ENCODE measurements at places on chromosomes 7 and 10.

GRCh38 chr10:24718031-24718855 lies 5.4 kb downstream of the ARHGAP21 start:
- DNase-seq = no peak

DNA sequence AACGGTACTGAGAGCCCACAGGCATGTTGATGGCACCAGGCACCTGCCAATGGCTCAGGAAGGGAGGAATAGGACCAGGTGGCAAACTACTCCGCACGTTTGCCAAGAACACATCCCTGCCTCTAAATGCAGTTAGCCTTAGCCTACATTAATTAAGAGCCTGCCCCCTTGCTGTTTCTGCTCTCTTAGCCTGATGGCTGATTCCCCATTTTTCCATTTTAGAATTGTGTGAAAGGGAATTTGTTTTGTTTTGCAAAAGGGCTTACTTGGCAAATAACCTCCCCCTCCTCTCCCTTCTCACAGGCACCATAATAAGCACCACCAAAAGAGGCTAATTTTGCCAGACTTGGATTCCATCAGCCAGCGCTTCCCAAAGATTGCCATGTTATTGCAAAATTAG lies 1203.2 kb downstream of the SORCS3 start:
- no peak for DNase-seq

DNA sequence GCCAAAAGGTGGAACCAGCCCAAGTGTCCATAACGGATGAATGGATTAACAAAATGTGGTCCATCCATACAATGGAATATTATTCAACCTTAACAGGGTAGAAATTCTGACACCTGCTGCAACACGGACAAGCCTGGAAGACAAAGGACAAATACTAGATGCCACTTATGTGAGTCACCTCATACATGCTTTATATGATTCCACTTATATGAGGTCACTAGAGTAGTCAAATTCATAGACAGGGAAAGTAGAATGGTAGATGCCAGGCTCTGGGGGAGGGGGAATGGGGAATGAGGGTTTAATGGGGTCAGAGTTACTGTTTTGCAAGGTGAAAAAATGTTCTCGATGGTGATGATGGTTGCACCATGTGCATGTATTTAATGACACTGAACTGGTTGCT lies 34.0 kb upstream of the CYTH3 start:
- DNase-seq = no peak

DNA sequence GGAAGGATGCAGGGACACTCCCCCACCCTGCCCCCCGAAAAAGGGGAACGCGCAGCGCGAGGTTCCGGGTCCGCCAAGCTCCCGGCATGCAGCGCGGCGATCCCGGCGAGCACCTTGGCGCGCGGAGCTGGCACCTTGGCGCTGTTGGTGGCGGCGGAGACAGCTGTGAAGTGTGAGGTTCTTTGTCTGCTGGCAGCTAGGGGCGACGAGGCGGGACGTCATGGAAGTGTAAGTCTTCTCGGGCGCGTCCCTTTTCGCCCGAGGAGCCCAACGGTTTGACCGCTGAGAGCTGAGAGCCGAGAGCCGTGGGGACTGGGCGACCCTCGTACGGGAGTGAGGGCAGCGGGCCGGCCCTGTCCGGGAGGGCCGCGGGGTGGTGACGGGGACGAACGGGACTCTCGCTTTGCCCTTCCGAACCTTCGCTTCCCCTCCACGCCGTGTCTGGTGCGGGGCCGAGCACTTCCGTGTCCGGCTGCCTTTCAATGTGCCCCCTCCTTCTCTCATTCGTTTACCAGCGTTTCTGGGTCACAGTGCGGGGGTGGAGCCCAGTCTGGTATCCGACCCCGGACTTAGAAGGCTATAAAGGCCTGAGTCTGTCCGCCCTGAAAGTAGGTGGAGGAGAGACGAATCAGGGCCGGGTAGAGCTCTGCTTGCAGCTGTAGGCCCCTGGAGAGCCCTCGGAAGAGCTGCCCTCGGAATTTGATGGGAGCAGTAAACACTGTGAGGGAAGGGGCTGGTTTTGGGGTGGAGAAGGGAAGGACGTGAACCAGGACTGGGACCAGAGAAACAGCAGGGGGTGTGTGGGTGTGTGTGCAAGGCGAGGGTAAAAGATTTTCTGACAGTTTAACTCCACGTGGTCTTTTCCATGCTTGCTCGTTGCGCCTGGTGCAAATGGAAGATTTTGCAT lies at the start of gene CRCP:
CRCP (plus strand) TSS at position 105 of the 907 bp plus-strand sequence; CDS start at position 221, 116 bp downstream.
- peak; percentile 64 for DNase-seq

DNA sequence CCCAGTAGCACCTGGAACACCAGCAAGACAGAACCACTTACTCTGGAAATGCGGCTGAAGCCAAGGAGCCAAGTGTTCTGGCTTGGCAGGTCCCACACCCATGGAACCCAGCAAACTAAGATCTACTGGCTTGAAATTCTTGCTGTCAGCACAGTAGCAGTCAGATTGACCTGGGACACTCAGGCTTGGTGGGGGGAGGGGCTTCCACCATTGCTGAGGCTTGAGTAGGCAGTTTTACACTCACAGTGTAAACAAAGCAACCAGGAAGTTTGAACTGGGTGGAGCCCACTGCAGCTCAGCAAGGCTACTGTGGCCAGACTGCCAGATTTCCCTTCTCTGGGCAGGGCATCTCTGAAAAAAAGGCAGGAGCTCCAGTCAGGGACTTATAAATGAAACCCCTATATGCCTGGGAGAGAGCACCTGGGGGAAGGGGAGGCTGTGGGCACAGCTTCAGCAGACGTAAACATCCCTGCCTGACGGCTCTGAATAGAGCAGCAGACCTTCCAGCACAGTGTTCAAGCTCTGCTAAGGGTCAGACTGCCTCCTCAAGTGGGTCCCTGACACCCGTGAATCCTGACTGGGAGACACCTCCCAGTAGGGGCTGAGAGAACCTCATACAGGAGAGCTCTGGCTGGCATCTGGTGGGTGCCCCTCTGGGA lies 121.2 kb downstream of the MTERF1 start:
- no peak for DNase-seq

GRCh38 chr10:61302124-61302523 lies 151.1 kb downstream of the TMEM26 start:
- DNase-seq = no peak

DNA sequence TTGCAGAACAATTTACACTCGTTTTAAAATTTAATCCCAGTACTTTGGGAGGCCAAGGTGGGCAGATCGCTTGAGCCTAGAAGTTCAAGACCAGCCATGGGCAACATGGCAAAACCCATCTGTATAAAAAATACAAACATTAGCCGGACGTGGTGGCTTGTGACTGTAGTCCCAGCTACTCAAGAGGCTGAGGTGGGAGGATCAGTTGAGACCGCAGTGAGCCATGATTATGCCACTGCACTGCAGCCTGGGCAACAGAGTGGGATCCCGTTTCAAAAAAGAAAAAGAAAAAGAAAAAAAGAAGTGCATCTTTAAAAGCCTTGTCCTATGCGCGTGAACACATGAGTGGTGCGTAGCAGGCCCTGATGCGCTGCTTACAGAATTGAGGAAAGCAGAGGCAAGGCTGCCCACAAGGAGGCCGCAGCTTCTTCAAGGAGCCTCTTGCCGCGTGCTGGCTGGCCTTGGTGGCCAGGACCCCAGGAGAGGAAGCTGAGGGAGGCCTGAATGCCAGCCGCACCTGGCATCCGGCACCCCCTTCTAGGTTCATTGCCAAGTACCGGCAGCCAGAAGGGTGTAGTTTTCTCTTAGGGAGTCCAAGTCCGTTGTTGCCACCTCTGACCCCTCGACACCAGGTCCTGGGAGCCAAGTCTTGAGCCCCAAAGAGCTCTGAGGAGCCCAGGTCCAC lies 124.5 kb downstream of the UBE2H start:
- DNase-seq = no peak

DNA sequence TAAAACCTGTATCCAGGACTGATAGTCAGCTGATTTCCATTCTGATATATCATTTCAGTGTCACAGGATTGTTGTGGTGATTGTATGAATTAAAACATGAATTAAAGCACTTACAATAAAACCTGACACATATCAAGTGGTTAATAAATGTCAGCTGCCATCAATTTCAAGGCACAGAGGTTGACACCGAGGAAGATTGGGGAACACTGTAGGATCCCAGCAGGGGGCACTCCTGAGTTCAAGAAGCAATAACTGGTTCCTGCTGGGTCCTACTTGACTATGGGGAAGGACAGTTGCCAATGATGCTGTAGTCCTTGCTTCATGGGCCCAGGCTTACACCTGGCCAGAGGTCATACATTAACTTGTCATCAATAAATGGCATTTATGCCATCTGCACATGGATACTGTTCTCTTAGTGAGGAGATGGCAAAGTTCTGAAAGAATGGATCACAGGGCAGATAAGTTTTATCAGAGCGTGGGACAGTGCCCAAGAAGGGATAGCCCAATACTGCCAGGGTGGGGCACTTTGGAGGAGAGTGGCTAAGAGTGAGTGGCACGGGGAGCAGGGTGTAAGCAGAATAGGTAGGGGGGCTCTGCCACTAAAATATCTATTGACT lies 24.1 kb downstream of the FZD1 start:
- no peak for DNase-seq

GRCh38 chr10:114337510-114338462 lies 66.5 kb downstream of the AFAP1L2 start:
- peak; percentile 2 for DNase-seq
